H9 (cell line): ENCODE measurements at places on chromosomes 7 and 10. TPM values are rescaled to one million over a fixed set of nuclear protein-coding genes. Genes with fewer than 3 reads are reported as not detected.

The SCART1 gene
- 0.39 and 0.50 TPM in 2 replicates for total RNA-seq

The JAKMIP3 gene
- total RNA-seq, result 0.50 and 0.55 TPM in 2 replicates

The ARF5 gene
- 169 and 177 TPM in 2 replicates for total RNA-seq

The CPVL gene
- total RNA-seq, result 26.9 and 28.0 TPM in 2 replicates

The KIAA1549 gene
- total RNA-seq, result 11.4 and 11.9 TPM in 2 replicates

DNA sequence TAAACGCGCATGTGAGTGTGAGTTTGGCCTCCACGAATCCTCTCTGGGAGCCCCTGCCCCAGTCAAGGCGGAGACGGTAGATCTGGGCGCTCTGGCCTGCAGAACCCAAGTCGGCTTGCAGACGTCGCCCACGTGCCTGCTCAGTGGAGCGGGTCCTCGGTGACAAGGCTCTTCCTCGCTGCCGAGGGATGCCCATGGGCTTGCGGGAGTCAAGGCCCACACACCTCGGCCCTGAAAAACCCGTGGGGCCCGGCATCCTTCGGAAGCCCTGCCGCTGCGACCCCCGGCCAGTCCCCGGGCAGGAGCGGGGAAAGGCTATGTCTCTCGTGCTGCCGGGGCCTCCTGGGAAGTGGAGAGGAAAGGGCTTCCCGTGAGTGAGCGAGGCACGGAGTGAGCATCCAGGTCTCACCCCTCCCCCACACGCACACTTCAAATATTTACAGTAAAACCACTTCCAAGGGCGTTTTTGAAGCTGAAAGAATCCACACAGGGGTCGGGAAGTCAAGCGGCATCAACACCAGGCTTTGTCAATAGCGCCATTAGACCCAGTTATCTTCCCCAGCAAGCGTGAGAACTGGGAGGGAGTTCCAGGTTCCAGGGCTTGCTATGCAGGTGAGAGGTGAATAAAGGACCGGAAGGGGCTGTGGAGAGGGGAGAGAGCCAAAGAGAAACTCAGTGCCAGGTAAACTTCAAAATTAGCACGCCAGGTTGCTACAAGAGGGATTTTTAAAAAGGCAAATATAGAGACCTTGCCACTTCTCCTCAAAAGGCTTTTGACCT, 1.1 kb upstream of the MNX1 start:
- peaks cover 7% of the 10 kb centered on the region; the same call in 1 of the 2 replicates for H3K4me1 ChIP-seq
- H3K27ac ChIP-seq, result no peak overlapping the region
- peak overlapping the region; percentile 79 for H3K4me3 ChIP-seq
- no peaks in the 10 kb centered on the region for H3K36me3 ChIP-seq

DNA sequence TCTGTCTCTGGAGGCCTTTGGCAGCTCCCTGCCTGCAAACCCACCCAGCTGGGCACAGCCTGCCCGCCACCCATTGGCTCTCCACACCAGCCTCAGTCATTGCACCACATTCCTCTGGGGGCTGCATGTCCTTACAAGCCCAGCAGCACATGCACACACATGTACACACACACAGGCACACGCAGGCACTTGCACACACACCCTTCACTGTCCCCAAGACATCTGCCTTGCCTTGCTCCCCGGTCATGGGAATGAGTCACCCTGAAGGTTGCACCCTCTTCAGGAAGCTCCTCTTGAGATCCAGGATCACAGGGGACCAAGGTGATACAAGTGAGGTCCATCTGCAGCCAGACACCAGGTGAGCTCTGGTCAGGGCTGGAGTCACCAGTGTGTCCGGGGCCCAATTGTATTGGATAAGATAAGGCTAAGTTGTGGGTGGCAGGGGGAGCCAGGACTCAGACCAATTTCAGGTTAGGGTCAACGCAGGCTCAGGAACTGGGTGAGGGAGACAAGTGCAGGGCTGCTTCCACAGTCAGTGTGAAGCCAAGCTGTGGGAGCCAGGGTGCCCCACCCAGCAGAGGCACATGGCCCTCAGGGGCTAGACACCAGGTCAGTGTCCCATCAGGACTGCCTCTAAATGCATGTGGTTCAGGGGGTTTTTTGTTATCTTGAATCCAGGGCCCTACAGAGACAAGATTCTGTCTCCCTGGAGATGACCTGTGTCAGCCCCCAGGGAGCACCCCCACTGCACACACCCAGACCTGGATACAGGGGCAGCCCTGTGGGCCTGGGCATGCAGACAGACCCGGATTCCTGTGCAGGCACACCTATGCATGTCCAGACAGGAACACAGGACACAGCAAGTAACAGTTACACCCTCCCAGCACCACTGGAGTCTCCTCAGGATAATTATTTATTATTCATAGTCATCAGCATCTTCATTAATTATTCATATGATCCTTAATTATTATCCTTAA, 33.8 kb downstream of the KCNH2 start:
- H3K4me1 ChIP-seq, result no peaks in the 10 kb centered on the region; the same call in 1 of the 2 replicates
- no peak overlapping the region for H3K27ac ChIP-seq
- H3K36me3 ChIP-seq, result no peaks in the 10 kb centered on the region
- no peak overlapping the region for H3K4me3 ChIP-seq
- H3K27me3 ChIP-seq, result no peaks in the 10 kb centered on the region
- no peak for DNase-seq

DNA sequence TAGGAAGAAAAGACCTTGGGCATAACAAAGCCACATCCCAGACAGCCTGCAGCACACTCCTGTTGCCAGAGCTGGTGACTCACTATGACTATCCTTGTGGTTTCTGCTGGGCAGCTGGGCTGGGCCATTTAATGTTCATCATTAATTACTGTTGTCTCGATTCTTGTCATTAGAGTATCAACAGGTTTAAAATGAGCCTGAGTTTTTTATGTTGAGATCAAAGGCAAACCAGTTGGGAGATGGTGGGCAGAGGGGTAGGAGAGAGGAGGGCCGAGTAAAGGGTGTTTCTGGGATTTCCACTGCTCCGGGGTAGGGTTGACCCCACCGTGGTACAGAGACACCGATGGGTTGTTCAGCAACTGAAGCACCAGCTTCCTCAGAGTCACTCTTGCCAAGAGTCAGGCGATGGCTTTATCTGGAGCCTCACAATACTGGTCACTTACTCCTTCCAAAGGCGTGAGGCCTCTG, 128.7 kb upstream of the LYZL1 start:
- H3K4me3 ChIP-seq, result no peak overlapping the region
- H3K4me1 ChIP-seq, result peaks cover 10% of the 10 kb centered on the region; the same call in 1 of the 2 replicates
- DNase-seq, result peak; percentile 67
- no peaks in the 10 kb centered on the region for H3K27me3 ChIP-seq
- peaks cover 14% of the 10 kb centered on the region for H3K36me3 ChIP-seq

DNA sequence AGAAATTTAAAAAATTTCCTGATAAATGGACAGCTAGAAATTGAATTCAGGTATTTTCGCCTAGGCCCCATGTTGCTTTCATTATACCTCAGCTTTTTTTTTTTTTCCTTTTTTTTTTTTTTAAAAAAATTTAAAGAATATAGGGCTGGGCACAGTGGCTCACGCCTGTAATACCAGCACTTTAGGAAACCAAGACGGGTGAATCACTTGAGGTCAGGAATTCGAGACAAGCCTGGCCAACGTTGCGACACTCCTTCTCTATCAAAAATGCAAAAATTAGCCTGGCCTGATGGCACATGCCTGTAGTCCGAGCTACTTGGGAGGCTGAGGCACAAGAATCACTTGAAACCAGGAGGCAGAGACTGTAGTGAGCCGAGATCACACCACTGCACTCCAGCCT, 334.0 kb downstream of the SORCS1 start:
- peaks cover 4% of the 10 kb centered on the region; the same call in 1 of the 2 replicates for H3K4me1 ChIP-seq
- no peaks in the 10 kb centered on the region for H3K27me3 ChIP-seq
- no peak overlapping the region for H3K27ac ChIP-seq
- H3K4me3 ChIP-seq, result no peak overlapping the region

DNA sequence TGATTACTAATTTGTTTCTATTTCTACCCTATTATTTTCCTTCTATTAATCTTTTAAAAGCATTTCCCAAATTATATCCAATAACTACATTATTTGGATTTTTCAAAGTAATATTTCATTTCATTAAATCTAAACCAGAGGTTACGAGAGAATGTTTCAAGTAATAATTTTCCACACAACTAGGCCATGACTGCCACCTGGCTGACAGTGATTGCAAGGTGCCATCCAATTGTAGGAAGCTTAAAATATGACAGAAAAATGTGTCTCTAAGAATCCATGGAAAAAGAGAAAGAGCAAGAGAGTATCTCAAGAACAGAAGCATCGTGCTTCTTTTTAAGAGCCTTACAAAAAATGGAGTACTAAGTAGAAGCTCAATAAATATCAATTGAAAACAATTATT, 48.7 kb downstream of the TPK1 start:
- H3K4me1 ChIP-seq, result no peaks in the 10 kb centered on the region
- H3K27ac ChIP-seq, result no peak overlapping the region
- H3K36me3 ChIP-seq, result no peaks in the 10 kb centered on the region
- H3K27me3 ChIP-seq, result no peaks in the 10 kb centered on the region
- DNase-seq, result no peak
- H3K4me3 ChIP-seq, result no peak overlapping the region

- no peaks in the 10 kb centered on the region for H3K4me1 ChIP-seq
- DNase-seq, result no peak
- H3K4me3 ChIP-seq, result no peak overlapping the region
- H3K27ac ChIP-seq, result no peak overlapping the region
- no peaks in the 10 kb centered on the region for H3K27me3 ChIP-seq
Observed at GRCh38 chr7:494906-495305, 24.7 kb downstream of the PDGFA start.

- H3K27me3 ChIP-seq, result no peaks in the 10 kb centered on the region
- H3K4me3 ChIP-seq, result no peak overlapping the region
- no peak overlapping the region for H3K27ac ChIP-seq
- no peaks in the 10 kb centered on the region for H3K36me3 ChIP-seq
- H3K4me1 ChIP-seq, result no peaks in the 10 kb centered on the region
Observed at GRCh38 chr10:32616438-32616837, 170.5 kb downstream of the CCDC7 start.

DNA sequence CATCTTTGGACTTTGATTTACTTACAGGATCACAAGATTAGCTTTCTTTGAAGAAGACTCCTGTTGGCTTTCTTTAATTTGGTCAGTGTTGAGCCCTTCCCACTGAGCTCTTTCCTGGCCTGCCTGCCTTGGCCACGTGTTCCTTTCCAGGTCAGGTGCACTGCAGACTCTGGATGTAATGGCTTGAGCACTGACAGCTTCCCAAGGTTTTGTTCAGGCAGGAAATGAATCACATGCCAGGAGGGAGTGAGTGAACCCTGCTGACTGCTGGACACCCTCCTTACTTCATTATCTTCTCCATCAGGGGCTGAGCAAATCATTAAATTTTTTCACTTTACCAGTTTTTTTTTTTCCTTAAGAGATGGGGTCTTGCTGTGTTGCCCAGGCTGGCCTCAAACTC, 29.8 kb downstream of the SNX10 start:
- H3K27ac ChIP-seq, result no peak overlapping the region
- H3K4me1 ChIP-seq, result no peaks in the 10 kb centered on the region
- H3K4me3 ChIP-seq, result no peak overlapping the region
- H3K36me3 ChIP-seq, result no peaks in the 10 kb centered on the region
